ENCODE measurements at places on chromosomes 1 and 21.

DNA sequence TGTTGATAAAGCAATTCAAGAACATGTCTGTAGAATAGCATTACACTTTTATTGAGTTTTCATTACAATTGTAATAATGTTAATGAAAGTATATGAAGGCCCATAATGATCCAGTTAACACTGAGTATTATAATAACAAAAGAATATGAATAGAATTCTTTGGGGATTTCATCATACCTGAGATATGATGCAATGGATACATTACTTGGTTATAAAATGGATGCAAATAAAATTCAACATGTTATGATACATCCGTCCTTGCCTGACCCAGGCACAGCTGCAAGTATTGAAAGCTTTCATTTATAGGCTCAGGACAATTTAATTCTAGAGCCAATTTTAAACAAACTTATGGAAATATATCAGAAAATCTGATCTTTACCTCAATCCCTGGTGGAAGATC is 8.2 kb upstream of the KCNA3 start:
- no peak for DNase-seq

GRCh38 chr1:228298471-228298870 is 90.6 kb downstream of the OBSCN start:
- no peak for DNase-seq

- DNase-seq = no peak
These were observed 339.4 kb downstream of the BRINP3 start for GRCh38 chr1:190138266-190138665.

GRCh38 chr1:70041317-70042045 is 163.9 kb downstream of the LRRC40 start:
- no peak for DNase-seq

GRCh38 chr21:38771536-38771935 is 34.2 kb upstream of the ETS2 start:
- no peak for DNase-seq

GRCh38 chr21:43206231-43207042 is 37.6 kb downstream of the CRYAA start:
- no peak for DNase-seq

DNA sequence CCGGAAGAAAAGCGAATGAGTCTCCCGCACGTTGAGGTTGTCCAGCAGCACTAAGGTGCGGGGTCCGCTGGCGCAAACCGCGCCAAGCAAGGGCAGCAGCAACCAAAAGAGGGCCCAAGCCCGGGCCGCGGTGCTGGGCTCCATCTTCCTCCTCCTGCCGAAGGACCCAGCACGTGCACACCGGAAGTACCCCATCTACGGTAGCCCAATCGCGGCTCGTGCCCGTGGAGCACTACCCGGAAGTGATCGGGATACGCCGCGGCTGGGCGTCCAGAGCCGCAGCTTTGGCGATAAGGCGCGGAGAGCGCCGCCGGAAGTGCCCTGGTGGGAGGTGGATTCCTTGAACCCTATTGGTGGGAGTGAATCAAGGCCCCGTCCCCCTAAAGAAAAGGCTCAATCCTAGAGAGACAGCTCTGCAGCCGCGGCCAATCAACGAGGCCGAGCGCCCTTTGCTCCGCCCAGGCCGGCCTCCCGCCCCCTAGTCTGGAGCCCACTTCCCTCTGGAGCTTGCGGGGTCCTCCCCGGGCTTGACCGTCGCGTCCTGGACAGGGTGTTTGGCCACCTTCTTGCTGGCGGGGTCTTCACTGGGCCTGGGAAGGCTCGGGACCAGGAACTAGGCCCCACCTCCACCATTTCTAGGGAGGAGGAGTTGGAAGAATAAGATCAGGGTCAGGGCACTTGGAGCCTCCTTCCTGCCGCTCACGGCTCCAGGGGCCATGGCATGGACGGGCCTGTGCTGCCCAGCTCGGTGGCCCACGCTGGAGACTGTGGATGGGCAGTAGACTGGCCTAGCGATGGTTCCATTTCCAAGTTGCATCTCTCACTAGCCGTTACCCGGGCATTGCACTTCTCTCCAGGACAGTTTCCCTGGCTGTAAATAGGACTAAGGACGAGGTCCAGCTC is at the start of gene DDOST:
Gene DDOST (minus strand): TSS at position 163 of the 903 bp plus-strand sequence. CDS start 19 bp downstream, at position 144.
- DNase-seq = peak; percentile 99

GRCh38 chr1:203322500-203323179 is 17.3 kb downstream of the BTG2 start:
- DNase-seq = no peak

GRCh38 chr1:207941665-207942064 is 30.7 kb upstream of the CD34 start:
- no peak for DNase-seq

GRCh38 chr1:94562519-94563260 is 21.1 kb upstream of the F3 start:
- no peak for DNase-seq

GRCh38 chr1:62003777-62004176 is 190.9 kb upstream of the L1TD1 start:
- DNase-seq = no peak

- peak; percentile 71 for DNase-seq
These were observed 730 bp upstream of the PHF13 start for GRCh38 chr1:6612641-6613360.

GRCh38 chr21:16667395-16667794 is 845.4 kb upstream of the CXADR start:
- no peak for DNase-seq

GRCh38 chr1:150362721-150363425 is 1.1 kb upstream of the RPRD2 start:
- DNase-seq = peak; percentile 13

- DNase-seq = no peak
These were observed 212.8 kb upstream of the RAB4A start for GRCh38 chr1:229058111-229058561.

GRCh38 chr1:72690871-72691270 is 408.5 kb upstream of the NEGR1 start:
- DNase-seq = peak; percentile 39

DNA sequence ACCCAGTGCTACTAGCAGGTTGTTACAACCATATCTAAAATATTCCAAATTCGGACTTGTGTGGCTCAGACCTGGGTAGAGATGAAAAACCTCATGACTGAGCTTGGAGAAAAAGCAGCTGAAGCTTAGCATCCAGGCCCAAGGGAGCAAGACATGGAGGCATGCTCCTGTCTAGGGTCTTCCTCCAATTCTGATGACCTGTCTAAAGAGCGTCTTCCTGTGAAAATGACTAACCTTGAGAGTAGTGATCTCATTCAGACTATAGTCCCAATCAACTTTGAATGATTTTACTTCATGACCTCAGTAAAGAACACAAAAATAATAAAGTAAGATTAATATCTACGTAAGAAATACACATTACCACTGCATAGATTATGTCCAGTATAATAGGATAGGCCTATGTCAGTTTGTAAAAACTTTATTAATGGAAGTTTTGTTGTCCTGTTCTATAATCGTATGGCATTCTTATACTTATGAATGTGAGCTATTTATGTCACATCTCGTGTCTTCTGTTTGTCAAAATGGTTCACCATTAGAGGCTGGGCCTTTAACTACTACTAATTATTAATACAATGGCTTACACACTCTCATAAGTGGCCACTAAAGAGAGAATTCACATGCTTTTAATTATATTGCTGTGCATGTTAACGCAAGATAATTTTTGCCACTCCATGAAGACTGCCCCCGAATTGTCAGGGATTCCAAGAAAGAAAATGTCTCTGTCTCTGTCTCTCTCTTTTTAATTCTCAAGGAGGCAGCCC is 201.3 kb downstream of the NCAM2 start:
- DNase-seq = no peak

GRCh38 chr1:59541161-59541560 is 244.3 kb downstream of the FGGY start:
- no peak for DNase-seq

- no peak for DNase-seq
These were observed 75.6 kb downstream of the PIGK start for GRCh38 chr1:77143529-77144121.

GRCh38 chr1:15722836-15723532 is 13.1 kb upstream of the SLC25A34 start:
- DNase-seq = no peak

DNA sequence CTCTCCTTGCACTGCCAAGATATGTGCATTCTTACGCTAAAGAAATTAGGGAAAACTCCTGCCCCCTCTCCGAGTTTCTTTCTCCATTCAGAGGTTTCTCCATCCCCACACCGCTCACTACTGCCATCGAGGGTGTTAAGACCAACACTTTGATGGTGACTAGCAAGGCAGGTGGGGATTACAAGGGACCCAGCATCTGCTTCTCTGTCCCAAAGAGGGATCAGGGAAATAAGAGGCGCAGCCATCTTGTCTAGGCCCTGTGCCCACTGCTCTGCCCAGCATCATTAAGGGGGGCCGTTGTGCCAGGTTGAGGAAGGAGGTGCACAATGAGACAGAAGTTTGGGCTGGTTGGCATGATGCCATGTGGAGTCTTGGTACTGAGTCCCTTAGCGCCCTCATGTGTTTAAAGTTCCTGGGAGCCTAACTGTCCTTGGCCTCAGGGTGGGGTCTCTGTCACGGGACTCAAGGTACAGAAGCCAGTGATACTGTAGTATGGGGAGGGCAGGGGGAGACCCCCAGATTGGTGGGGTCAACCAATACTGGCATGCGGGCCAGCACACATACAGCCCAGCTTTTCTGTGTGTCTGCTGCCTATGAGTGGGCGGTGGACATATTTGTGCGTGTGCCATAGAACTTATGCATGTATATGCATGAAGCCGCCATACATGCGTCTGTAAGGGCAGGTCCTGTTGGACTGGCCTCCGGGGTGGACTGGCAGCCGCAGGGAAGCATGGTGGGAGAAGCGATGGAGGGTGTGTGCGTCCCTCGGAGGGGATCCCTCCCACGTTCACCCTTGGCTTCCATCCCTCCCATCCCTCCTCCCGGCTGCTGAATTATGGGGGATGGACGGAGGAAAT is 5.5 kb downstream of the EFNA3 start:
- DNase-seq = no peak

DNA sequence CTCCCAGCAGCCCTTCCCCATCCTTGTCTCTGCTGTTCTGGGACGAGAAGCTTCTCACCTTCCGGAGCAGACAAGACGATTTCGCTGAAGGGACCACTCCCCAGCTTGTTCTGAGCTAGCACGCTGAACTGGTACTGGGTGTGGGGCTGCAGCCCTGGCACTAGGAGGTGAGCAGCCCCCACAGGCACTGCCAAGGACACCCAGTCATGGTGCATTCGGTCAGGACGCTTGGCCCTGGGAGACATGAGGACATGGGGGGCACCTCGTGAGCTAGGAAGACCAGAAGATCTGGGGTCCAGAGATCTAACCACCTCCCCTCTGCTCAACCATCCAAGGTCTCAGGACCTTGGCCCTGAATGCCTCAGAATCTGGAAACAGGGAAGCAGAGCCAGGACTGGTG is 5.3 kb upstream of the TAGLN2 start:
- DNase-seq = no peak

GRCh38 chr1:103517380-103518047 is 8.0 kb upstream of the RNPC3 start:
- DNase-seq = no peak

DNA sequence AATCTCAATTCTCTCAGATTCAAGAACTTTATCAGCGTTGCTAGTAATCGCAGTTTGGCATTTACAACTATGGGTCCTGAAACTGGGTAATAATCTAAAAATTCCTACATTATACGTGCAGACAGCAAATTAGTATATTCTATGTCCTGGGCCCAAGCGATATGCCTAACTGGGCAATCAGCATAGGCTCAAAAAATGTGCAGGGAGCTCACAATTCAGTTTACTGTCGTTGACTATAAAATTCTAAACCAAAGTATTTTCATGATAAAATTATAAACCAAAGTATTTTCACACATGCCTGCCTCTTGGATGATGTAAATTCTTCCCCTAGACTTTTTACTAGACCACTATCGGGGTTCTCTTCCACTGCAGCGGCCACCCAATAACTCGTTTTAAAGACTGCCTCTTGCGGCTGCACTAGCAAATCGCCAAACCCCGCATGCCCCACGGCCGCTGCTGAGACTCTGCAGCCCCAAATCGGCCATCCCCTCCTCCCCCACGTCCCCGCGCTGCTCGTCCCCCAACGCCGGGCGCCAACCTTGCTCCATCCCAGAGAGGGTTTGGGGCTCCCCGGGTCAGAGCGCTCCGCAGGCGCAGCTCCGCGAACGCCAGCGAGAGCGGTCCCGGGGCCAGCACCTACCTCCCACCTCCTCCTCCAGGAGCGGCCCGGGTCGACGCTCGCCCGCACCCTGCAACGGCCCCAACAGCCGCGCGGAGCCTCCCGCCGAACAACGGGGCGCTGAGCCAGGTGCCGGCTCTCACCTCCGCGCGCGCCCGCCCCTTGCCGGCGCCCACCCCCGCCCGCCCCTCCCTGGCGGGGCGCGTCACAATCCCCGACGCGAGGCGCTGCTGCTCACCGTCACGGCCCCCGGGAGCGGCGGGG is 506 bp downstream of the SSX2IP start:
- DNase-seq = peak; percentile 77

DNA sequence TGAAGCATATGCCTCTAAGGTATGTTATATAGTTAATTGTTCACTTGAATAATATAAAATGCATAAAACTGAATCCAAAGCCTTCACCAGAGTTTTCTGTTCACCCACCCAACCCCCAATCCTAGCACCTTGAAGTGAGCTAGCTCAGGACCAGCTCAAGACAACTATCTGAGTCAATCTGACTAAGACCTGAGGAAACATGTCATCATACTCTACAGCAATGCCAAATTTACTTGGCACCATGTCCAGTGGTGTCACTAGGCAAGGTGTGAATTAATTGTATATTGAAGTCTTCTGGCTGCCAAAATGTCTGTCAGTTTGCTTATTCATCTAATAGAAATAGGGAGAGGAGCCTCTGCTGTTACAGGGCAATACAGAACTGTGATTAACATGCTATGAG is 3.8 kb downstream of the DNASE2B start:
- no peak for DNase-seq

- DNase-seq = no peak
These were observed 89.9 kb upstream of the ADGRL2 start for GRCh38 chr1:81710857-81711256.

DNA sequence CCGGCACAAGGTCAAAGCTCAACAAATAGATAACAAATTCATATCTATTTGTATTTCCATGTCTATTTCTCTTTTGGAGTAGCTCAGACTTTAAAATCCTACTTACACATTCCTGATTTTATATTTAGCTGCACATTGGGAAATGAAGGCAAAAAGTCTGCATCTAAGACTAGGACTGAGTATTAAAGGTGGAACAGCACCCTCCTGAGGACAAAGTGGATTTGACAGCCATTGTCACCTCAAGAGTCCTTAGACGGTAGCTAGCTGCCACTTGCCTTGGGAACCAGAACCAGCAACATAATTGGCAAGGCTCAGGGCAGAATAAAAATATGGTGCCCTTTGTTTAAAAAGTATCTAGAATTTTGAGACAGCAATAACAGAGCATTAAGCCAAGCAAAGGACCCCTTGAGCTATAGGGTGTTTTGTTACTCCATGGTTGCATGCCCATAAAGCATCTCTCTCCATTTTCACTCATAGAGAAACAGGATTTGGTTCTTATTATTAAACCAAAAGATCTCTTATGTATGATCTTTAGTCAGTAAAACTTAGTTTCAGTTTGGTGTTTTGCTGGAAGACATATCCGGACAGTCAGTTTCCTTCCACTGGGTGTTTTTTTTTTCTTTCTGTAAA is 30.0 kb upstream of the SGIP1 start:
- DNase-seq = peak; percentile 89

Data from GM23338 (cell line).